ENCODE measurements at places on chromosomes 2 and 18. TPM values are rescaled to one million over a fixed set of nuclear protein-coding genes. Genes with fewer than 3 reads are reported as not detected.

DNA sequence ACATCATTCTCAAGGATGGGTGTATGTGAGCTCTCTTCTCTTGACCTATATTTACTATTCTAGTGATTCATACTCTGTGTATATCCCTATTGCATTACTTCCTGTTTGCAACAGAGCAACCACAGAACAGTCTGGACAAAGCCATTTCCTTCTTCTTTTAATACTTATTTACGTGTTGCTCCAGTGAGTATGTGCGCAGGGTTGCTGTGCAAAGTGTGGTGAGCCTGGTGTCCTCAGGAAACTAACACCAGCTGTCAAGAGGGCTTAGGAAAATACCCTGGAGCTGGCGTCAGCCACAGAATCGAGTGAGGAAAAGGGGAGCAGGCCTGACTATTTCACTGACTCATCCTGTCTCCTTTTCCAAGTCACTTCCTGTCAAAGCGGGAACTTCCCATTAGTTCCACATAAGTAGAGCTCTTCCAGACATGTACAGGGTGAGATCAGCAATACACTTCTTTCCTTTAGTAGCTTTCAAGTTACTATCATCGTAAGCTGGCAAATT, 214.1 kb upstream of the COPS8 start:
- DNase-seq, result peak; percentile 96

GRCh38 chr2:10774394-10774793, 38.2 kb downstream of the PDIA6 start:
- DNase-seq, result peak; percentile 54

- DNase-seq, result peak; percentile 67
These were observed 25.4 kb downstream of the WDR75 start for GRCh38 chr2:189466656-189467055.

DQX1 gene
- total RNA-seq, result 0.24 TPM

CENPA gene
- total RNA-seq, result 4.1 TPM

PLEK gene
- 22.9 TPM for total RNA-seq
